T-helper 1 cell (primary cell): ENCODE measurements at places on chromosomes 12 and 14.

- no peak for DNase-seq
These were observed 10.6 kb downstream of the EML1 start for GRCh38 chr14:99803803-99804202.

- DNase-seq = no peak
These were observed 4.1 kb downstream of the C12orf75 start for GRCh38 chr12:105334582-105334981.

DNA sequence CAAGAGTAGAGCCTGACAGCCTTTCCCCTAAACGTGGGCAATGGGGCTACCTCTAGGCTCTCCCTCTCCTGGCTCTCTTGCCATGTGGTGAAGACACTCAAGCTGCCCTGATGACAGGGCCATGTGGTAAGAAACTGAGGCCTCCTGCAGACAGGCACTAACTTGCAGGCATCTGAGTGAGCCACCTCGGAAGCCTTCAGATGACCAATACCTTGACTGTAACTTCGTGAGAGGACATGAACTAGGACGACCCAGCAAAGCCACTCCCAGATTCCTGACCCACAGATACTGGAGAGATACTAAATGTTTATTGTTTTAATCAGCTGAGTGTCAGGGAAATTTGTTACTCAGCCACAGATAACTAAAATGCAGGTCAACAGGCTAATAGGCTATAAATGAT is 96.4 kb downstream of the EFCAB11 start:
- DNase-seq = no peak

- DNase-seq = no peak
These were observed 67.0 kb downstream of the ANKRD9 start for GRCh38 chr14:102442241-102443211.

GRCh38 chr12:53551889-53552291 is 44.6 kb upstream of the NPFF start:
- DNase-seq = no peak

- DNase-seq = peak; percentile 58
These were observed 7.8 kb upstream of the PIP4K2C start for GRCh38 chr12:57583008-57583831.

GRCh38 chr14:65281991-65282895 is 130.3 kb upstream of the FUT8 start:
- DNase-seq = no peak

- DNase-seq = no peak
These were observed 1370.8 kb downstream of the AACS start for GRCh38 chr12:126436041-126436440.

DNA sequence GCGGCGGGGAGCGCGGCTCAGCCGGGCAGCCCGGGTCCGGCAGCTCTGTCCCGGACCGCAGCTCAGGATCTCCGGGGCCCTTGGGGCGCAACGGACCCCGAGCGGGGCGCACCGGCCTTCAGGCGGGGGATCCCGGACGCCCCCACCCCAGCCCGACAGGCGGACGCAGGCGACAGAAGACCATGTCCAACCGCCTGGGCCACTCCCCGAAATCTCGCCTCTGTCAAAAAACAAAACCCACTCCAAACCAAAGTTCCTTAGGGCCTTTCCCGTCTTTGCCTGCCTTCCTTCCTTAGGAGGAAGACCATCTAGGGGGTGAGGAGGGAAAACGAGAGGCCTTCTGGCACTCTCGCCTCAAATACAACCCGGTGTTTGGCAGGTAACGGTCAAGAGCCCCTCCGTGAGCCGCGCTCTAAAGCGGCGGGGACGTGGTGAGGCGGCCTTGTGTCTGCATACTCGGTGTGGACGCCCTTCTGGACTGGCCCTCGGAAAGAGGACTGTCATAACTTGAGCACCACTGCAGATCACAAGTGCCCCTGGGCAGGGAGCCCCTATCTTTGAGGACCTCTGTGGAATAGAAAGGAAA is 604 bp downstream of the HCFC2 start:
- no peak for DNase-seq

GRCh38 chr12:121738340-121738858 is 25.8 kb downstream of the TMEM120B start:
- no peak for DNase-seq

- DNase-seq = no peak
These were observed 554.4 kb upstream of the TMEM132C start for GRCh38 chr12:127712561-127712960.

GRCh38 chr12:6766651-6767349 is 637 bp downstream of the PTMS start:
- no peak for DNase-seq

DNA sequence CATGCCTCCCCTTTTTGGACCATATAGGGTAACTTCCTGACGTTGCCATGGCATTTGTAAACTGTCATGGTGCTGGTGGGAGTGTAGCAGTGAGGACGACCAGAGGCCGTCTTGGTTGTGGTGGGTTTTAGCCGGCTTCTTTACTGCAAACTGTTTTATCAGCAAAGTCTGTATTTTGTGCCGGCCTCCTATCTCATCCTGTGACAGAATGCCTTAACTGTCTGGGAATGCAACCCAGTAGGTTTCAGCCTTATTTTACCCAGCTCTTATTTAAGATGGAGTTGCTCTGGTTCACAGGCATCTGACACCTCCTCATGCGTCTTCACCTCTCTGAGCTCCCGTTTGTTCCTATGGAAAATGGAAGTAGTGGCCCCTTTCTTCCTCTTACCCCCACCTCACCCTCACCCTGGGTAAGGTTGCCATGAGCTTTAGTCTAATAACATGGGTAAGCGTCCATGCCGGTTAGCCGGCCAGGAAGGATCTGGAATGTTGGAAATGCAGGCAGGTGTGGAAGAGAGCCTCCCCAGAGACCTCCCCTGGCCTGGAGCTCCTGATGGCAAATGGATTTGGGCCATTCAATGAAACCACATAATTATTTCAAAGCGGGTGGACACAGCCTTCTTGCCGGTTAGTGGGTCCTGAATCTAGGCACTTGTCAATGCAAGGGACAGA is 18.6 kb downstream of the HHIPL1 start:
- no peak for DNase-seq

DNA sequence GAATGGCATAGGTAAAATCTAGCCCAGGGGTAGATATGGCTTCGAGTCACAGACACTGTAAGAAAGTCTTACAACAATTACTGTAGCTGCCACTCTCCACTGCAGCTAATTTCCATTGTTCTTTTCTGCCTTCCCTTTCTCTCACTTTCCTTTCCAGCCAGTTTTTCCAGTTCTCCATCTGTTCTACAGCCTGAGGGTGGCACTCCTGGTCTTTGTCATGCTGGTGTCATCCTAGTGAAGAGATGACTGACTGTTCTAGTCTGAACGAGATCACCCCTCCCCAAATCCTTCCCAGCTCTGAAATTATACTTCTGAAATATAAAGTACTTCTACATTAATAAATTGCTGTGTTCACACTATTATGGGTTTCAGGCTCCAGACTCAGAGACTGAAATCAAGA is 74.2 kb upstream of the CSRP2 start:
- no peak for DNase-seq

- no peak for DNase-seq
These were observed 18.2 kb upstream of the CACNA2D4 start for GRCh38 chr12:1936406-1937320.
